GM23248 (cell line): ENCODE measurements at places on chromosomes 16 and 17. TPM values are rescaled to one million over a fixed set of nuclear protein-coding genes. Genes with fewer than 3 reads are reported as not detected.

The CX3CL1 gene
- not detected in 2 replicates for total RNA-seq

The C16orf95 gene
- 0.89 and 5.1 TPM in 2 replicates for total RNA-seq

The SHBG gene
- total RNA-seq: 6.1 TPM in 1 of 2 replicates, not detected in the other

The ZNF469 gene
- 2.3 and 2.6 TPM in 2 replicates for total RNA-seq

- DNase-seq: no peak
Measured at GRCh38 chr17:27497696-27498095, 41.4 kb downstream of the KSR1 start.

DNA sequence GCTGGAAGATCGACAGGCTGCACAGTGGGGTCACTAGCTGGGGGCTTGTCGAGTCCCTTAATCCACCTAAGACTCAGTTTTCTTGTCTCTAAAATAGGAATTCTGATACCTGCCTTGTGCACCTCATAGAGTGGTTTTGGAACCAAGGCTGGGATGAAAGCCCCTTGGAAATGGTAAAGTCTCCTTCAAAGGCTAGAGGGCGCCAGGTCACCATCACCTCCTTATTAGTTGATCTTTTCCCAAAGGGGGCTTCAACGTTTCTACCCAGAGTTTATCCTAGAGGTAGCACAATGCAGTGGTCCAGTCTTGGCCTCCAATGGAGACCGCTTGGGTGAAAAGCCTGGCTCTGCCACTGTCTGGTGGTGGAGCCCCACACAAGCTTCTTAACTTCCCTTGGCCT lies 158.2 kb downstream of the AIPL1 start:
- DNase-seq: no peak

GRCh38 chr16:3161235-3162018 lies 26.6 kb upstream of the OR1F1 start:
- DNase-seq: no peak

DNA sequence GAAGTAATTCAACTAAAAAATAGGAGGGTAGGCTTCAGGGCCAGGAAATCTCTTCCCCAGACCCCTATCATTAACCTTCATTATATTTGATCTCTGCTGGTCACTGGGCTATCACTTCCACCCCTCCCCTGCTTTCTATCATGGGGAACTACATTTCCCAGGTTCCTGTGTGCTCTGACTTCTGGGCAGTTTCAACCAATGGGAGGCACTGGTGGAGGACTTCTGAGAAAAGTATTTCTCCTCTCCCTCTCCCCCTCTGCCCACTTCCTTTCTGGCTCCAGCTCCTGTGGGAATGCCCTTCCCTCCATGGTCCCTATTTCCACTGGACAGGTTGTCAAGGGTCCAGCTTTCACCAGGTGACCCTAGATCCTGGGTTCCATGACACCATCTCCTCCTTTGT lies 364.4 kb downstream of the C16orf95 start:
- peak; percentile 46 for DNase-seq

GRCh38 chr16:31502981-31503380 lies 5.2 kb downstream of the RUSF1 start:
- peak; percentile 53 for DNase-seq

GRCh38 chr17:7440834-7441195 lies 1.5 kb downstream of the FGF11 start:
- peak; percentile 52 for DNase-seq

DNA sequence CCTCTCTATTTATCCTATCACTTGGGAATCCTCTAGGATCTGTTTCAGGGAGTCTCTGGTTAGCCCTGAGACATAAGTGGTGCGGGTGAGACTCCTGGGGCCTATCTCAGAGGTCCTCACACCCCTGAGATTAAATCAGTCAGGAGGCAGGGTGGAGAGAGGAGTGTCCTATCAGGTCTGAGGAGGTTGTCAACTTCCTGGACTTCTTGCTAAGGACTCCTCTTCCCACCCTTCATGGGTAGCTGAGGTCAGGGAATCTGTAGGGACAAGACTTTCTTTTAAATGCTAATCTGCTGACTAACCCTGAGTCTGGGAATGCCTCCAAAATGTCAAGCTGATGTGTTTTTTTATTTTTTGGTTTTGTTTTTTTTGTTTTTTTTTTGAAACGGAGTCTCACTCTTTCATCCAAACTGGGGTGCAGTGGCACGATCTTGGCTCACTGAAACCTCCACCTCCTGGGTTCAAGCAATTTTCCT lies 6.6 kb upstream of the ARMC5 start:
- DNase-seq: peak; percentile 91
